ENCODE measurements at places on chromosomes 16 and 17.

DNA sequence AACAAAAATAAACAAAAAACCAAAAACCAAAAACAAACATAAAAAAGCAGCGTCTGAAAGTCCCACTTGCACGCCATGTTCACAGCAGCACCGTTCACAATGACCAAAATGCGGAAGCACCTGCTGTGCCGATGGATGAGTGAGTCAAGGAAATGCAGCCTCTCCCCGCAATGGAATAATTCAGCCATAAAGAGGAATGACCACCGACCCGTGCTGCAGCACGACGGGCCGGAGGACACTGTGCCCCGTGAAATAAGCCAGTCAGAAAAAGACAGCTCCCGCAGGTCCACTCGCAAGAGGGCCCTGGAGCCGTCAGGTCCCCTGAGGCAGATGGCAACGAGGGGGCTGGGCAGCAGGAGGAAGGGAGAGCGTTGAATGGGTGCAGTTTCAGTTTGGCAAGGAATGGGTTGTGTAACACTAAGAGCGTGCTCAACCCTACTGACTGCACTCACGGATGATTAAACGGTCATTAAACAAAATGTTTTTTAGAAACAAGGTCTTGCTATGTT, 5.1 kb downstream of the CLCN7 start:
- no peak for DNase-seq

DNA sequence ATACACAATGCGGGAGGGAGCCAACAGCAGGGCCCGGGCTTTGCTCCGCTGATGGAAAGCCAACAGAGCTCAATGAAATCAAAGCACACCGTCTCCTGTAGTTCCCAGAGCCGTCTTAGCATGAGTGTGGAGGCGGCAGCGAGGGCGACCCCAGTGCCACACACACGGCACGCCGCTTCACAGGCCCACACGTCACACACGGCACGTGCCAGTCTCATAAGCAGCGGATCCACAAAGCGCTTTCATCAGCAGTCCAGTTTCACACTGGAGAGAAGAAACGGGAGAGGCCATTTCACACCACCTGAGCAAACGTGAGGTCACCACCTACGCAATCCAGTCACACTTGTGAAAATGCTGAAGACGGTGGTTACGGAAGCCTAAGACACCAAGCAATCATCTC, 34.8 kb downstream of the CYB5D2 start:
- no peak for DNase-seq

GRCh38 chr16:20660325-20660724, 37.2 kb downstream of the ACSM1 start:
- no peak for DNase-seq

DNA sequence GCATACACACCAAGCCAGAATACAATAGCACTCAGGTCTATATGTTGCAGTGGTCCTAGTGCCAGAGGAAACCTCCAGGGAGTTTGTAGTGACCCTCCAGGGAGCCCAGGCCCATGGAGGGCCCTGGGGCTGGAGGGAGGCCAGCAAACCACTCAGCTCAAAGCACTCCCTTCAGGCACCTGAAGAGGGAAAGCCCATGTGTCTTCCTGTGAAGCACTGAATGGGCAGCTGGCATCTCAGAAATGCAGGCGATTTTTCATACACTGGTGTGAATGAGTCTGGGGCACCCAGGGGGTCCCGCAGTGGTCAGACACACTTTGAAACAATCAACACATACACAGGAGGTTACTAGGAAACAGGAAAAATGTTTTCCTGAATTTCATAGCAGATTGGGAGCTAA, 12.8 kb downstream of the TBC1D26 start:
- no peak for DNase-seq

- DNase-seq: no peak
These were observed 20.6 kb upstream of the KCNJ12 start for GRCh38 chr17:21355586-21355985.

DNA sequence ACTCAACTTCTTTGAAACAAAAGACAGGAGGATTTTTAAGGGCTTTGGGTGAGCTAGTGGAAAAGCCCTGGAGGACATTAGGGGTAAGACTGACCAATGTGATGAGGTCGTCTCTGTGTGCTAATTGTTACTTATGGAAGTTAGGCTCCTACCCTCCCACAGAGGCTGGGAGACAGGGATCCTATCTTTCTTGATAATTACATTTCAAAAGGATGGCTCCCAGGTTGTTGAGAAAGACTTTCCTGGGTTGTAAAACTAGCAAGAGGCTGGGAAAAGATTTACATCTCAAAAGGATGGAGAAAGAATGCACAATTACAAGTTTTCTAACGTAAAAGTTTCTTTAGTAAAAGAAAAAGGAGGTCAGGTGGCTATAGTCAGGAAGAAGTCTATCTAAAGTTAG, 605.8 kb upstream of the GOT2 start:
- no peak for DNase-seq

GRCh38 chr16:88634994-88635670, 3.2 kb upstream of the IL17C start:
- DNase-seq: no peak

- DNase-seq: no peak
These were observed 23.9 kb downstream of the NLRC3 start for GRCh38 chr16:3553138-3553923.

DNA sequence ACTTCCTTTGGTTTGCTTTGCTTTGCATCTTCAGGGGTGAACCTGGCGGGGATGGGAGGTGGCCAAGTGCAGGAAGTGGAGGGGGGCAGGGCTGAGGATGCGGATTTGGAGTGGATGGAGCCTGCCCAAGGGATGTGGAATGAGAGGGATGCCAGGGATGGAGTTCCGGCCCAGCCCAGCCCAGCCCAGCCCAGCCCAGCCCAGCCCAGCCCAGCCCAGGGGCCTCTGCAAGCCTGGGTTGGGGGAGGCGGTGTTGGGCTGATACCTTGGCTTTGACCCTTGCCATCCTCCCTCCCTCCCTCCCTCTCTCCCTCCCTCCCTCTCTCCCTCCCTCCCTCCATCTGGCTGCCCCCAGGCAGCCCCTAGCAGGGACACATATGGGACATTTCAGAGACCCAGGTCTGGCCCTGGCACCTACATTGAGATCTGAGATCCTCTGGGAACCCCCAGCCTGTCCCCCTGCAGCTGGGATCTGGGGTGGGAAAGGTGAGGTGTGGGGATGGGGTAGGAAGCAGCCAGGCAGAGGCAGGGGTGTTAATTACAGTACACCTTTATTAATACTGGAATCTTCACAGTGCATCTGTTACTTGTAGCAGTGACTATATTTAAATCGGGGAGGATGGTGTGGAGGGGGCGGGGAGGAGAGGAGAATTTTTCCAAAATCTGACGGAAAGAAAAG, 14.5 kb downstream of the IL34 start:
- DNase-seq: no peak

GRCh38 chr17:55549140-55549539, 37.9 kb upstream of the SMIM36 start:
- DNase-seq: no peak

- DNase-seq: no peak
These were observed 817.9 kb upstream of the SOX9 start for GRCh38 chr17:71302721-71303549.

GRCh38 chr17:73669771-73670170, 25.5 kb upstream of the SDK2 start:
- DNase-seq: no peak
